ENCODE measurements at places on chromosomes 7 and 10. TPM values are rescaled to one million over a fixed set of nuclear protein-coding genes. Genes with fewer than 3 reads are reported as not detected.

DNA sequence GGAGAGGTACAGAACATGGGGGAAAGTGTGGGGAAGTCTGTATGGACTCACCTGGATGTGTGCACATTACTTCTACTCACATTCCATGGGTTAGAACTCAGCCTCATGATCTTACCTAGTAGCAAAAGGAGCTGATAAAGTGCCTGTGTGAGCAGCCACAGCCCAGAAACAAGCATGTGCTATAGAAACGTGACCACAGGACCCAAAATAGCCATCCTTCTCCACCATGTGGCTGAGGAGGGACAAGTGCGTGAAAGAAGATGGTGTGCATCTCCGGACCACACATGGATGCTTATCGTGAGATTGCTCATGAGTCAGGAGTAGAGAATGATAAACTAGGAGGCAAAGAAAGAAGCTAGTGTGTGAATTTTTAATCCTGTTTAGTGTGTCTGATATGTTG lies 336.4 kb upstream of the PLXDC2 start:
- H3K4me1 ChIP-seq = no peaks in the 10 kb centered on the region
- no peak overlapping the region for H3K4me3 ChIP-seq
- no peaks in the 10 kb centered on the region for H3K27me3 ChIP-seq
- H3K27ac ChIP-seq = no peak overlapping the region
- DNase-seq = no peak

Gene IFIT5
- total RNA-seq = 18.1 TPM

Gene UCN3
- not detected for total RNA-seq

DNA sequence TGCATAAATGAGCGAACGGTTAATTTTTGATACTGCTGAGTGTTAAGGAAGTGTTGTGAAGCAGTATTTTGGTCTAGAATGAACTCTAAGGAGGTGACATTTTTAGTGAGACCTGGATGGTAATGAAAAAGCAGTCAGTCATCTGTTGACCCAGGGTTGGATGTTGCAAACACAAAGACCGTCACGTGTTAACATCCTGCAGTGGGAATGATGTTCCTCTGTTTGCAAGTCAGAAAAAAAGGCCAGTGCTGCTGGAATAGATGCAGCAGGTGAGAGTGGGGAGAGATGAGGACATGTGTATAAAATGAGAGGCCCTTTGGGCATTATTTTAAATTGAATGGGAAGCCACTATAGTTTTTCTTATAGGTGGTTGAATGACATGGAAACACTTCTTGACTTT lies 39.3 kb downstream of the INSYN2A start:
- no peak overlapping the region for H3K4me3 ChIP-seq
- H3K27ac ChIP-seq = no peak overlapping the region
- H3K36me3 ChIP-seq = no peaks in the 10 kb centered on the region
- H3K27me3 ChIP-seq = no peaks in the 10 kb centered on the region
- H3K4me1 ChIP-seq = peaks cover 15% of the 10 kb centered on the region
- DNase-seq = no peak

DNA sequence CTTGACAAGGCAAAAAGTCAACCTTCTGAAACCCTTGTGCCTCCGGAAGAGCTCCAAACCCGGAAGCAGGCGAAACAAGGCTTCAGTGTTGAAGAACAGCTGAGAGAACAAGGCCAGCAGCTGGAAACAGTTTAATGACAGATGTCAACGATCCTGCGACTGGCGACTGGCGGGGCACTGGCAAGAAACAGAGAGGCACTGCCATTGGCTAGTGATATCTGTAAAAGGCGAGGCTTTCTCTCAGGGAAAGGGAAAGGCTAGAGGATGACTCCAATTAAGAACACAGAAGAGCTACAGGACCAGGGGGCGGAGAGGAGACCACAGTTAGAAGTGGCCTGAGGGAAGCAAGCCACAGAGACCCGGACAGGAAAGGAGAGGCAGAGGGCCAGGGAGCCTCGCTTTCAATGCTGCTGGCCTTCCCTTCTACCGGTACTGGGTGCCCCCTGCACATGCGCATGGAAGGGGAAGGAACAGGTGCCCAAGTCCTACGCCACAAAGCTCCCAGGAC lies 19.4 kb downstream of the ITGB1 start:
- peaks cover 10% of the 10 kb centered on the region for H3K36me3 ChIP-seq
- H3K4me3 ChIP-seq = peak overlapping the region; percentile 1

DNA sequence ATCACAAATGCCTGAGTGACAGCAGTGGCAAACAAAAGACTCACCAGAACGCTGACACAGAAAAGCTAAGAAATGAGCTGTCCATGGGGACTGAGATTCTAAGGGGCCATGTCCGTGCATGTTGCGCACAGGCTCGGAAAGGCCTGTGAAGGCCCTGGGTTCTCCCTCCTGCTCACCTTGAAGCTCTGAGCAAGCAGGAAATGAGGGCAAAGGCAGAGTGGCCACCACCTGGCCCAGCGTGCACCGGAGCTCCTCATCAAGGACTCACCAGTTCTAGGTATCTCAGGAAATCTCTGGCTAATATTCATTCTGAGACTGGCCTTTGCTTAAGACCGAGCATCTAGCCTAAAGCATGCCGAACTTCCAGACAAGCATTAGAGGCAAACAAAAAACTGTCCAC lies 52.7 kb downstream of the MAD1L1 start:
- no peak overlapping the region for H3K27ac ChIP-seq
- no peak overlapping the region for H3K4me3 ChIP-seq
- H3K36me3 ChIP-seq = peaks cover 2% of the 10 kb centered on the region
- peaks cover 4% of the 10 kb centered on the region for H3K4me1 ChIP-seq
- DNase-seq = no peak

Gene UBE2D4
- 9.7 TPM for total RNA-seq

Gene PDCD11
- total RNA-seq = 56.8 TPM

Gene ALKBH4
- 6.1 TPM for total RNA-seq

GRCh38 chr10:105113666-105114065 lies 472.6 kb downstream of the SORCS3 start:
- DNase-seq = no peak
- no peaks in the 10 kb centered on the region for H3K36me3 ChIP-seq
- H3K27ac ChIP-seq = no peak overlapping the region
- H3K27me3 ChIP-seq = no peaks in the 10 kb centered on the region

- H3K36me3 ChIP-seq = no peaks in the 10 kb centered on the region
- H3K4me3 ChIP-seq = no peak overlapping the region
- DNase-seq = peak; percentile 53
- no peaks in the 10 kb centered on the region for H3K27me3 ChIP-seq
Observed at GRCh38 chr7:80929619-80930018, 10.8 kb upstream of the SEMA3C start.

Gene WASHC2C
- 27.2 TPM for total RNA-seq

Gene LIPM
- not detected for total RNA-seq

Gene WNT8B
- not detected for total RNA-seq

Gene PCBD1
- total RNA-seq = 15.8 TPM

Gene ANKRD16
- total RNA-seq = 5.7 TPM

DNA sequence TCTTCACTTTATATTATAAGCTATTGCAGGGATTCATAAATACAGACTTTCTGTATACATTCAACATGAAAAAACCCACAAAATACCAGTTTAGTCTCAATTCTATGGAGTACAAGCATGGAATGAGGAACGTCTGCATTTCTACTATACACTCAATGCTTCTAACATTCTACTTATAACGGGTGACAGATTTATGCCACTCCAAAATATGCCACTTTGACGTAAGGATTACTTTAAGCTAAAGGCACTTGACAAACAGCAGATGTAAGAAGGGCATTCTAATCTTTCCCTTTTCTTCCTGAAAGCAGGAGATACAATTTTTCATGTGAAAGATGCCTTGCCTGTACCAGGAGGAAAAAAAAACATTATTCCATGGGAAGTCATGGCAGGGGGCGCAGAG lies 205.5 kb upstream of the LRRN3 start:
- H3K27me3 ChIP-seq = no peaks in the 10 kb centered on the region
- H3K27ac ChIP-seq = no peak overlapping the region
- no peaks in the 10 kb centered on the region for H3K36me3 ChIP-seq
- no peak overlapping the region for H3K4me3 ChIP-seq

DNA sequence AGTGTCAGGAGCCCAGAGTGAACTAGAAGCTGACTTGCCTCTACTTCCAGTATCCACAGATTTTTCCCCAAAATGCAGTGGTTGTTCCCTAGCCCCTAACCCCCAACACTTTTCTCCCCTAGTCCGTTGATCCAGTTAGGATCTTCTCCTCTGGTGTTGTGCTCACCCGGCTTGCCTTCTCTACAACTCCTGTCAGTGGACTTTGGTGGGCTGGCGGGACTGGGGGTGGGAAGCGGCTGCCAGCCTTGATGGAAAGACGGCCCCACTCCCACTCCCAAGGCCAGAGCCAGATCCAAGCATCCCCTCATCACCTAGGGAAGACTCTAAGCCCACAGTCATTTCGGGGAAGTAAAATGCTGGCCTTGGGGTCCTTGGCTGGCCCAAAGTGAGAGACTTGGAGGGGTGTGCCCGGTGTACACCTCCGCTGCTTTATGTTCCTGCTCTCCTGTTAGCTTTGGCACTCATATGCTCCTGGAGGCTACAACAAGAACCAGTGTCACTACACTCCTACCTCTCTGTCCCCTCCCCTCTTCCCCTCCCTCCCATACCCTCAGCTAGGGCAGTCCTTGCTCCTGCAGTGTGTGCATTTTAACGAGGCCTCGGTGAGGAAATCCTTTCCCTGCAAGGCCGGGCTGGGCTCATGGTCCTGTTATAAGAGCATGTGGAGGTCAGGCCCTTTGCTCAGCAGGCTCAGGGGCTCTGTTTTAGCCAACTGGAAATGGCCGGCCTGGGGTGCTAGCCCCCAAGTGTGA lies 930 bp upstream of the HOXA10 start:
- no peaks in the 10 kb centered on the region for H3K36me3 ChIP-seq
- H3K4me3 ChIP-seq = no peak overlapping the region
- peaks cover 87% of the 10 kb centered on the region for H3K27me3 ChIP-seq
- no peak for DNase-seq

Gene MYL10
- total RNA-seq = not detected

DNA sequence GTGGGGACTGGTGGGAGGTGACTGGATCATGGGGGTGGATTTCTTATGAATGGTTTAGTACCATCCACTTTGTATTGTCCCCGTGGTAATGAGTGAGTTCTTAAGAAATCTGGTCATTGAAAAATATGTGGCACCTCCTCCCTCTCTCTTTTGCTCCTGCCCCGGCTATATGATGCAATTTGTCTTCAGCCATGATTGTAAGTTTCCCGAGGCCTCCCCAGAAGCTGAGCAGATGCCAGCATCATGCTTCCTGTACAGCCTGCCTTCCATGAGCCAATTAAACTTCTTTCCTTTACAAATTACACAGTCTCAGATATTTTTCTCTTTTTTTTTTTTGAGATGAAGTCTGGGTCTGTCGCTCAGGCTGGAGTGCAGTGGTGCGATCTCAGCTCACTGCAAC lies 2.6 kb upstream of the KDM7A start:
- no peaks in the 10 kb centered on the region for H3K36me3 ChIP-seq
- H3K27me3 ChIP-seq = peaks cover 11% of the 10 kb centered on the region
- DNase-seq = no peak
- no peaks in the 10 kb centered on the region for H3K4me1 ChIP-seq
- H3K4me3 ChIP-seq = no peak overlapping the region
- H3K27ac ChIP-seq = no peak overlapping the region

Gene DEPP1
- total RNA-seq = 13.6 TPM

DNA sequence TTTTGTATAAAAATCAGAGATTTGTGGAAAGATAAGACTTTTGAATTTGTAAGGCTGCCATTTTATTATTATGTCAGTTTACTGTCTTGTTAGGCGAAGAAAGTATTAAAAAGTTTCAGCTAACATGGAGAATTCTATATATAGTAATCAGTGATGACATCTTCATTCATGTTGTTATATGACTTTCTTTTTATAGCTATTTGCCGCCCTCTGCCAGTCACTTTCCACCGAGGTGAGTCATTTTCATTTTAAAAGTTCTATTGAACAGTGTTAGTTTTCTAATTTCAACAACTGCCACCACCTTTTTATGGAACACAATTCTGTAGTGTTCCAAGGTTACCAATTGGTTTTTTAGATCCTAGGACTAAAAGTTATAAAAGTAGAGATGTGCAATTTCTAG lies 11.8 kb downstream of the CUTC start:
- no peak for DNase-seq
- H3K27me3 ChIP-seq = no peaks in the 10 kb centered on the region
- peaks cover 8% of the 10 kb centered on the region for H3K4me1 ChIP-seq
- H3K27ac ChIP-seq = no peak overlapping the region

Gene HOXA2
- total RNA-seq = 1.6 TPM

Gene CTAGE4
- not detected for total RNA-seq

DNA sequence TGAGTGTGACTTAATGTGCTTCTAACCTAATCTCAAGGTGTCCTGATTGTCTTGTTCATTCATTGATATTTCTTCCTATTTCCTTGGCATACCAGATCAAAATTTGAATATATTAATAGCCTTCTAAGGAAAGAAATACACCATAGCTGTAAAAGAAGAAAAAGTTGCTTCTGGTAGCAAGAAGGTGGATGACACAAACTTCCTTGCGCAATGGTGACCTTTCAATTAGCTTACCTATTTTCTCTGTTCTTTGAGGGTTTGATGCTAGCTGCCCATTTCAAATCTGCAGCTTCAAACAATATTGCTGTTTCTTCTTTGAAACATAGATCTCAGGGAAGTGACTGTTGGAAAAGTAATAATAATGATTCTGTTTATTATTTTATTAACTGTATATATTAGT lies 108.8 kb downstream of the ADAM22 start:
- no peak for DNase-seq
- H3K27me3 ChIP-seq = no peaks in the 10 kb centered on the region
- H3K4me3 ChIP-seq = no peak overlapping the region
- H3K36me3 ChIP-seq = no peaks in the 10 kb centered on the region

DNA sequence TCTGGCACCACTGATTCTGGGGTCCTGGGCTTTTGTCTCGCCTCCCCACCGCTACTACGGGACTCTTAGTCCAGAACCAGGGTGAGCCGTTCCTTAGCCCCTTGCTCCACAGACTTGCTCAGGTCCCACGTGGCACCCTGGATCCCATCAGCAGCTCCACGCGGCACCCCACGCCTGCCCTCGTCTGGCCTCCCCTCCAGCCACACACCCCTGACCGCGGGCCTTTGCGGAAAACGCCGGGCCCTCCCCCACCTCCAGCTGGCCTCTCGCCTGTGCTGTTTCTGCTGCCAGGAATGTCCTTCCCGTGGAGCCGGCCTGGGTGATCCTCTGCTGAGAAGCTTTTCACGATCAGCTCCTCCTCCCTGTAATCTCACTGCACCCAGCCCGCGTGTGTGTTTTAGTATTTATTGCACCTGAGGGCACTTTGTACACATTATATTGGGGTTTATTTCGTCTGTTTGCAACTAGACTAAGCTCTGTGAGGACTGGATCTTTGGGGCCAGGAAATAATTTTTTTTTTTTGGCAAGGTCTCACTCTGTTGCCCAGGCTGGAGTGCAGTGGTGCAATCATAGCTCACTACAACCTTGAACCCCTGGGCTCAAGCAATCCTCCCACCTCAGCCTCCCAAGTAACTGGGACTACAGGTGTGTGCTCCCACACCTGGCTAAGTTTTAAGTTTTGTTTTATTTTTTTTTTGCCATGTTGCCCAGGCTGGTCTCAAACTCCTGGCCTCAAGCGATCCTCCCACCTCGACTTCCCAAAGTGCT lies 10.5 kb upstream of the TTYH3 start:
- H3K27ac ChIP-seq = peak overlapping the region; percentile 15
- DNase-seq = peak; percentile 68
- H3K4me1 ChIP-seq = peaks cover 22% of the 10 kb centered on the region
- H3K36me3 ChIP-seq = no peaks in the 10 kb centered on the region
- H3K27me3 ChIP-seq = no peaks in the 10 kb centered on the region

Gene FXYD4
- not detected for total RNA-seq

Gene COBL
- not detected for total RNA-seq

GRCh38 chr7:7742223-7742622 lies 23.8 kb upstream of the RPA3 start:
- no peak overlapping the region for H3K27ac ChIP-seq
- no peaks in the 10 kb centered on the region for H3K27me3 ChIP-seq
- no peaks in the 10 kb centered on the region for H3K36me3 ChIP-seq
- no peaks in the 10 kb centered on the region for H3K4me1 ChIP-seq

- H3K36me3 ChIP-seq = no peaks in the 10 kb centered on the region
- no peak overlapping the region for H3K4me3 ChIP-seq
- H3K27me3 ChIP-seq = no peaks in the 10 kb centered on the region
- no peak overlapping the region for H3K27ac ChIP-seq
- no peaks in the 10 kb centered on the region for H3K4me1 ChIP-seq
Observed at GRCh38 chr7:11203683-11204082, 230.0 kb downstream of the PHF14 start.
